ENCODE measurements at places on chromosomes 7 and 10. TPM values are rescaled to one million over a fixed set of nuclear protein-coding genes. Genes with fewer than 3 reads are reported as not detected.

Gene GIGYF1
- 82.9 TPM for total RNA-seq

DNA sequence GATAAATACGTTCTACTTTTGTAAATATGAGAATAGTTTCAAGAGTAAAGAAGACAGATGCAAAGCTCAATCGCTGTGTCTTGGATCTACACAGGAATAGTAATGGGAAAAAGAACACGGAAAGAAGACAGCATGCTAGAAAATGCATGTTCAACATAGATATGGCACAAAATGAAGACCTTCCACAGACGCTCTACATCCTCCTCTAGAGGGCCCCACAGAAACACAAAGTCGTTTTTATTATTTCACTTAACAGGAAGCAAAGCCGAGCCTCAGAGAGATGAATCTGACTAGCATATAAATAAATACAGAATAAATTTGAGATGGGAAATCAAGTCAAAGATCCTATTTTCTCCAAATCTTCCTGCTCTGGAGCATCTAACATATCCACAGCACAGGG, 292.6 kb downstream of the PARD3 start:
- no peak for DNase-seq

Gene LZTS2
- total RNA-seq: 70.8 TPM

GRCh38 chr7:159125104-159125954, 19.3 kb downstream of the VIPR2 start:
- no peak for DNase-seq

Gene POLR2J2
- 5.8 TPM for total RNA-seq
